Keratinocyte (primary cell): ENCODE measurements at places on chromosomes 11 and 22.

DNA sequence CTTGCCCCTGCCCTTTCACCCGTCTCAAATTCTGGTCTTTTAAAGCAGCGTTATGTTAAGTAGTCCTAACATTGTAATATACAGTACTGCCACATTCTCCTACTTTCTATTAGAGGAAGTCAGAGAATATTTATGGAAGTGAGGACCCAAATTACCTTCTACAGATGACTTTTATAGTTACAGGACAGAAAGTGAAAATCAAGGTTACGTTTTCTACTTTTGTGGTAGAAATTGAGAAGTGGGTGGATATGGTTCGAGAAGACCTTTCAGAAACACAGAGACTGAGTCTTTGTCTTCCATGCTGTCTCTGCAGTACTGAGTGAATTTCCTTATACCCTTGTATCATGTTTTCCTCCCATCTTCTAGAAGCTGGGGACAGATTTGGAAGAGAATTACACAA is 17.1 kb downstream of the SC5D start:
- no peak for DNase-seq

DNA sequence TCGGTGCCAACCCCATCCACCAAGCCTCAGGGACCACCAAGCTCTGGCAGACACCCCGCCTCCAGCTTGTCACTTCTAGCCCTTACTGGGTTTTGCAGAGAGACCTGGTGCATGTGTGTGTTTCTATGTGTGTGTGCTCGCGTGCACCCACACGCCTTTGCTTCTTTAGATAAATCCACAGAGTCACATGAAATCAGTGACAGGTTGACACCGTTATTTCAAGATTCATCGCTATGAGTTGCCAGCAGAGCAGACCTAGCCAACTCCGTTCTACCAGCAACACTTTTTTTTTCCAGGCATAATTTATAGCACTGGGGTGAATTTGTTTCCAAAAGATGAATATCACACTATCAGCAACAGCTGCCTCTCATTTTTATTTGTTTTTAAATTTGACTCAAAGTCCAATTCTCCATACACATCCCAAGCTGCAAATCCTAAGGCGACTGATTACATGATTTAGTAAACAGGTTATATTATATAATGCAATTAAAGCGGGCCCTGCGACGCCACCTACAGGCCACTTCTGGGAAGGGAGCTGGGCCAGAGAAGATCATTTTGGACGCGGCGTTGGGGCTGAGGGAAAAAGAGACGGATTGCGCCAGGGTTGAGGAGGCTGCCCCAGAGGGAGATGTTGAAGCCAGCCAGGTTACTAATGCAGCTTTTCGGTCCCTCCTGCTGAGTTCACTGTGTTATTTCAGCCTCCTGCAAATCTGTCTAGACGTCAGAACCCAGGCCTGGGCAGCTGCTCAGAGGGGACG is 150.5 kb downstream of the FEZ1 start:
- no peak for DNase-seq

- DNase-seq, result no peak
Observed at GRCh38 chr22:29032584-29032983, 29.0 kb downstream of the C22orf31 start.

DNA sequence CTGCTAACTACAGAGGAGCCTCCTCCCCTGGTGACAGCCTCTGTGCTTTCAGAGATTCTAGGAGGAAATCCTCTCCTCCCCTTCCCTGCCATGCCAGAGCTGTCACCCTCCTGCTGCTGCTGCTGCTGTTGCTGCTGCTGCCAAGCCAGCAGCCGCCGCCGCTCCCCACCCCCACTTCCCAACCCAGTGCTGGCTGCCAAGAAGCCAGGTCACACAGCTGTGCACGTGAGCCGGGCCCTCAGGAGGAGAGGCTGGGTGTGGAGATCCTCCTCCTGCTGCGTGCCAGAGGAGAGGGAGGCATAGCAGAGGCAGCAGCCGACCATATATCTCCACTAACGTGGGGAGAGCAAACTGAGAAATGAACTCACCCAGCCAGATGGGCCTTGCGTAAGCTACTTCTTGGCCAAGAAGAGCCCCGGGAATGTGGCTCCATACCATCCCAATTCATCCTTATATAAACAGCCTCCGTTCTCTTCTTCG is 12.4 kb downstream of the CRY2 start:
- DNase-seq, result peak; percentile 46

GRCh38 chr11:133337951-133338418 is 194.3 kb downstream of the OPCML start:
- DNase-seq, result no peak
